ENCODE measurements at places on chromosomes 1 and 21.

DNA sequence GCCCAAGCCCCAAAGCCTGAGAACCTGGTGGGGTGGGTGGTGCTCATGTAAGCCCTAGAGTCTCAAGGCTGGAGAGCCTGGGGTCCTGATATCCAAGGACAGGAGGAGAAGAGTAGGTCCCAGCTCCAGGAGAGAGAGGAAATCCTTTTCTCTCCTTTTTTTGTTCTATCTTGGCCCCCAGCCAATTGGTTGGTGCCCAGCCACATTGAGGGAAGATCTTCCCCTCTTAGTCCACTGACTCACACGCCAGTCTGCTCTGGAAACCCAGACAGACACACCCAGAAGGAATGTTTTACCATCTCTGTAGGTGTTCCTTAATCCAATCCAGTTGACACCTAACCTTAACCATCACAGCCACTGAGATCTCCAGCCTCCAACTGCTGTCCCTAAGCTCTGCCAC, 16.2 kb upstream of the LIN9 start:
- no peak for DNase-seq

DNA sequence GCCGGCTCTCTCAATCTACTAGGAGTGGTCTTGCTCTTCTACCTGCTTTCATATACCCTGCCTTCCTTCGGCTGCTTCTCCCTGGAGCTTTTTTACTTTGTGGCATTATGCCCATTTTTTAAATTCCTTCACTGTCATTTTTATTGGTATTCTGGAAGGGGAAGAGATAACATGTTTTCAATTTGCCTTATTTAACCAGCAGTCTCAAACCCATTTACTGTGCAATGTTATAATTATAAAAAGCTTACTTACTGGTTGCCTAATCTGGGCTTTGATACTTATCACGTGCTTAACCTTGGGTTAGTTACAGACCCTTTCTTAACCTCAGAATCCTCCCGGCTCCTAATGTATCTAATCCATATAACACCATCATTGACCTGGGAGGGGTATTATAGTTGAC, 128.1 kb downstream of the SIPA1L2 start:
- no peak for DNase-seq

DNA sequence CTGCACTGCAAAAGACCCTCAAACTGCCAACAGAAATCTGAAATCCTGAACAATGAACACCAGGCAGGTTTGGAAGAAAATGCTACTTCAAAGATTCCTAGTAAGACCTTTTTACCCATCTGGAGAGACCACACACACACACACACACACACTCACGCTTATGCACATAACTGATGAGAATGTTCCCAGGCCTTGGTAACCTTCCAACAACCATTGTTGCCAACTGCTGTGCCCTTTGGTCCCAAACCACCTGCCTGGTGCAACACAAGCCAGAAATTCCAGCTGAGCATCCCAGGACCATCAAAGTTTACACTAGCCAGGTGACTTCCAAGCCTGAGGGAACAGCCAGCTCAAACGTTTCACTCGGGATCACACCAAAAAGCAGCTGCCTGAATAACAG, 56.9 kb downstream of the SEC16B start:
- no peak for DNase-seq

DNA sequence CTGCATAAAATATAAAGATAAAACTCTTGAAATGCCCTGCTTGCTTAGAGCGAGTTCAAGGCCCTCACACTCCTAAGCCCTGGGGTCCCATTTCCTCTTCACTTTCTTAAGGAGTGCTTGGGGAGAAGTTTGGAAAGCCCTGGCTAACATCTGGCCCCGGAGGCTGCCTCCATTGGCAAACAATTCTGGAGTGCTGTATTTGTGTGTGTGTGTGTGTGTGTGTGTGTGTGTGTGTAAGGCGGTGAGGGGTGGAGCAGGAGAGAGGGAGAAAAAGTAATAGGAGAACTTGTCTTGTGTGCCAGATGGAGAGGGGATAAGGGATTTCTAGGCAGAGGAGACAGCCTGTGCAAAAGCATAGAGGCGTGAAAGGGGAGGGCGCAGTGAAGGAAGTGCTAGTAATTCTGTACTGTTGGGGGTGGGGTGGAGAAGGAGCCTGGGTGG, 578 bp upstream of the TRIM62 start:
- no peak for DNase-seq

- DNase-seq = no peak
Observed at GRCh38 chr21:25568246-25568645, 39.0 kb downstream of the MRPL39 start.

- no peak for DNase-seq
Observed at GRCh38 chr1:117930484-117930883, 945 bp downstream of the WDR3 start.

GRCh38 chr1:169877800-169878491, 15.8 kb downstream of the SCYL3 start:
- DNase-seq = no peak

- DNase-seq = no peak
Observed at GRCh38 chr1:163205513-163205912, 2.8 kb upstream of the RGS5 start.

GRCh38 chr21:44865561-44866280, 7.8 kb downstream of the PTTG1IP start:
- no peak for DNase-seq

DNA sequence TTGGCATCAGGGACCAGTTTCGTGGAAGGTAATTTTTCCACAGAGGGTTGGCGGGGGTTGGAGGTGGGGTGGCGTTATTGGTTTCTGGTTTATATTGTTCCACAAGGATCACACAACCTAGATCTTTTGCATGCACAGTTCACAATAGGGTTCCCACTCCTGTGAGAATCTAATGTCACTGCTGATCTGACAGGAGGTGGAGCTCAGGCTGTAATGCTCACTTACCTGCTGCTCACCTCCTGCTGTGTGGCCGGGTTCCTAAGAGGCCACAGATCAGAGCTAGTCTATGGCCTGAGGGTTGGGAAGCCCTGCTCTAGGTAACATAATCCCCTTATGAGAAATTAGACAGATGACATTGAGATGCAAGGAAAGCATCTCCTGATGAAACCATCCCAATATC, 12.6 kb downstream of the GBP5 start:
- DNase-seq = no peak

- no peak for DNase-seq
Observed at GRCh38 chr1:187921426-187921825, 1092.7 kb downstream of the PLA2G4A start.

DNA sequence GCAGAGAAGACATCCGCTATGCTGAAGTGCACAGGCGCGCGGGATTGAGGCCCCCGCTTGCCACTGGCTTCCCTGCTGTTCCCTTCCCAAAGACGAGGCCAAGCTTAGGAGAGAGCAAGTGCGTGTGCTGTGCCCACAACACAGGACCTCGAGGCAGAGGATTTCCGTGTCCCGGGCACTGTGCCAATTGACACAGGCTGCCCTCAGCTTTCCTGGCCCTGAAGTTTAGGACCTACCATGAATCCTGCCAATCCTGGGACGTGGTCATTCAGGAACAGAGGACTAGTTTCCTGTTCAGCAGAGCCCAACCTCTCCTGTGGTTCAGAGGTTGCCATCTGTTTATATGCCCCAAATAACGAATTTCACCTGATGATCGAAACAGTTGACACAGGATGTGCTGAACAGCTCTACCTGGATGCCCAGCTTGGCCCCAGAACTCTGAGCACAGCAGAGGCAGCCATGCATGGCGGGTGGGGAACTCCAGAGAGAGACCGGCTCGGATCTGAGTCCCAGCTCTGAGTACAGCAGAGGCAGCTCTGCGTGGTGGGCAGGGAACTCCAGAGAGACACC, 22.0 kb downstream of the SLC37A1 start:
- DNase-seq = no peak

DNA sequence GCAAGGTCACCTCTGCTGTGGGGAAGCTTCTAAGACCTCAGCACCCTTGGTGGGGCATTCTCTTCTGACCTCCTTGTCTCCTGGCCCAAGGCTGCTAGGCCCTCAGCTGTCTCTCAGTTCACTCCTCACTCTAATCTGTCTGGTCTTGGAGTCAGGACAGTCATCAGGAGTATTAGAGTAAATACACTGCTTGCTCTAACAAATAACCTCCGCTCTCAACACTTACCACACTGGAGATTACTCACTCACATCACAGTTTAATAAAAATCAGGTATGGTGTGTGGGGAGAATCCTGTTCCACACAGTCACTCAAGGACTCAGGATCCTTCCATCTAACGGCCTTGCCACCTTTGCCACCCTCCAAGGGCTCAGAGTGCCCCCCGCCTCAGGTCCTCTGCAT, 26.6 kb upstream of the TMEM61 start:
- DNase-seq = no peak
